ENCODE measurements at places on chromosomes 12 and 14. TPM values are rescaled to one million over a fixed set of nuclear protein-coding genes. Genes with fewer than 3 reads are reported as not detected.

GRCh38 chr12:11981121-11981733, 89.5 kb upstream of the BCL2L14 start:
- DNase-seq = no peak

GRCh38 chr12:99392091-99392850, 255.3 kb upstream of the GARIN6 start:
- DNase-seq = no peak

GRCh38 chr12:106418970-106419369, 61.4 kb downstream of the POLR3B start:
- DNase-seq = no peak

DNA sequence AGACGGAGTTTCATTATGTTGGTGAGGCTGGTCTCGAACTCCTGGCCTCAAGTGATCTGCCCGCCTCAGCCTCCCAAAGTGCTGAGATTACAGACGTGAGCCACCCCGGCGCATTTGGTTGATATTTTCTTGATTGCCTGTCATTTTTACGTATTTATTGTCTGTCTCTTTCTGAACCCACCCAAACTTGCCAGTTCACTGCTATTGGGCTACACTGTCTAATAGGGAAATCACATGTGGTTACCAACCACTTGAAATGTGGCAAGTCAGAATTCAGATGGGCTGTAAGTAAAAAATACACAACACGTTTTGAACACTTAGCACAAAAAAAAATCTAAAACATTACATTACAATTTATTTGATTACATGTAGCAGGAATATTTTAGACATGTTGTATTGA, 2.1 kb downstream of the WSB2 start:
- DNase-seq = no peak

WDHD1 gene
- total RNA-seq = 14.1 TPM
